Activated CD8-positive, alpha-beta T cell treated with anti-CD3 and anti-CD28 coated beads for 36 hours (primary cell): ENCODE measurements at places on chromosomes 6 and 20.

- DNase-seq = no peak
Observed at GRCh38 chr6:49497304-49497703, 2.4 kb upstream of the GLYATL3 start.

DNA sequence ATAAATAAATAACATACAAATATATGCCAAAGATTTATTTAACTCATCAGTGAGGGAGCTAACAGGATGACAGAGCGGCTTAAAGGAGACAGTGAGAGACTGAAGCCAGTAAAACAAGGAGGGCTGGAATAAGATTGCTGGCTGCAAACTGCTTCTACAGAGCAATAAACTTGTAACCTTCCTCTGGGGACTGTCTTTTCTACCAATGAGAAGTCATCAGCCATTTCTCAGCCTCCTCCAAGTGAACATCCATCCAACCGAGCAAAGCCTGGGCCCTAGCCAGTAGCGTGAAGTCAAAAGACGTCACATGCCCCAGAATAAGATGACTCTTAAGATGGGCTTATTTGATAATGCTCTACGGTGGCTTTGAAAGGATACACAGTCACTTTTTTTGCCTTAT is 42.5 kb downstream of the CPXM1 start:
- DNase-seq = no peak

- DNase-seq = no peak
Observed at GRCh38 chr6:163701762-163702161, 287.2 kb downstream of the QKI start.

- peak; percentile 54 for DNase-seq
Observed at GRCh38 chr6:90478278-90478677, 108.6 kb downstream of the MAP3K7 start.

DNA sequence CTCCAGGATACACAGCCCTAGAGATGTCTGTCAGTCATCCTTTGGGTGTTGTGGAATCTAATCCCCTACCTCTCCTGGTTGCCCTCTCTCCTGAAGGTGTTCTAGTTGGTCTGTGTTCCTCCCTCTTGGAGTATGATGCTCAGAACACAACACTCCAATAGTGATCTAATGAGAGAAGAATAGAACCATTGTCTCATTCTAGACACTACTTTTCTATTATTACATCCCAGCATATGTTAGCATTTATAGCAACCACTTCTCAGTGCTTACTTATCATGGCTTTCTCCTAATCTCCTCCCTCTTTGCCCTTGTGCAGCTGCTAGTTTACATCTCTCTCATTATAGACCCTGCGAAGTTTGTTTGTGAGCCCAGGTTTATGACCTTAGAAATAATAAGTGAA is 109.0 kb downstream of the UNC5CL start:
- DNase-seq = no peak

GRCh38 chr6:143125864-143126573 is 65.3 kb downstream of the AIG1 start:
- DNase-seq = no peak
